ENCODE measurements at places on chromosomes 4 and X.

GRCh38 chr4:140710908-140711622 is 45.1 kb downstream of the TBC1D9 start:
- no peak for DNase-seq

GRCh38 chr4:37160653-37161052 is 83.9 kb upstream of the NWD2 start:
- DNase-seq: no peak

- DNase-seq: no peak
Measured at GRCh38 chr4:23770011-23770410, 119.8 kb downstream of the PPARGC1A start.

DNA sequence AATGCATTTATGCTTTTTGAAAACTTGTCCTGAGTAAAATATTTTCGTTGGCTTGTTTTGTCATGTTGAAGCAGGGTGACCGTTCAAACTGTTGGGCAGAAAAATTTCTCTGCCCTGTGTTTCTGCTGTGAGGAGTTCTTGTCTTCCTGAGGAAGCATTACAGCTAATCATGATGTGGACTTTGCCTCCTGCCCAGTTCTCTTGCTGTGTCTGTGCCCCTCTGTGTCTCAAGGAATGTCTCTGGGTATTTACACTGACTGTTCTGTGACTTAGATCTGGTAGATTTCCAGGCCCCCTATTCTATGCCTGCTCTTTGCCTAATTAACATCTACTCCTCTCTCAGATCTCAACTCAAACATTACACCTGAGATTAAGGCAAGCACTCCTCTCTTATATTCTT is 30.4 kb upstream of the RPL34 start:
- no peak for DNase-seq

- DNase-seq: no peak
Measured at GRCh38 chr4:175787948-175788347, 24.1 kb downstream of the GPM6A start.

DNA sequence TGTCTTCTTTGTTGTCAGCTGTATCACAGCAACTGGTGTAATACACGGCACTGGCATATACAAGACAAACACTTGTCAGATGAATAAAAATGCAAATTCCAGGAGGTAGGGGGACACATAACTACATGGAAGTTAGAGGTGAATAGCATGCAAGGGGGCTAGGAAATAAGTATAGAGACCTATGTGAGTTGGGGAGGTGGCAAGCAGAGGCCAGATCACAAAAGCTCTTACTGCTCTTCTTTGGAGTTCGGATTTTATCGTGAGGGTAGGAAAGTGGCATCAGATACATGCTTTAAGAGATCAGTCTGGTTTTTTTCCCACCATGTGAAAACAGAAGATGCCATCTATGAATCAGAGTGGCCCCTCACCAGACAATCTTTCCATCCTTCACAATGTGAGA is 2.8 kb upstream of the SRP72 start:
- no peak for DNase-seq

DNA sequence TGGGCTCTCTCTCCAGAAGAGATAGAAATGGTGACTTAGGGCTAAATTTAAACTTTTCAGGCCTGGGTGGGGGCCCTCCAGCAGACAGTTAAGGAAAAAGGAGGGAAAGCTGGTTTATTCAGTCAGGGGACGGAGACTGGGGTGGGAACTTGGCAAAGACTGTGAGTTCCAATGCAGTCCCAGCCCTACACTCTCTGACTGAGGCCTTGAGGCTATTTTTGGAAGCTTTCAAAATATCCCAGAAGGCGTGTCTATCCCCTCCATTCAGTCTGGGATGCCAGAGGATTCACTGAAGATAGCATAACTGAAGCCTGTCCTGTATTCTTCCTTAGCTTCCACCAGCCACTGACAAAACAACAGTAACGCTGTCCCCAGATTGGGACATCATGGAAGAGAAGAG is 32.1 kb upstream of the MSN start:
- DNase-seq: no peak

DNA sequence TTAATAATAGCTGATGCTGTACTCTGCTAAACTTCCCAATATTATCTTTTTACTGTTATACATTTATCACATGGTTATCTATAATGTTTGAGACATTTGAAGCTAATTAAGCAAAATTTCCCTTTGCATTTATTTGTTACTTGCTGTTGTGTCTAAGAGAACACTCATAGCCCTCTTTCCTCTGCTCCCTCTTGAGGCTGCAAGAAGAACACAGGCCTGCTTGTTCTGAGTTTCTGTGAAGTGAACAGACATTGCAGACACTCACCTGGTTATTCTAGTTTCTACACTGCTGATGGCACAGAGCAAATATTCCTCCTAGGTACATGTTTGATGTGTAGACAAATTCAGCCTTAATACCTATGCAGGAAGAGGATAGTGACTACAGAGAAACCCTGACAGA is 367.8 kb downstream of the GASK1B start:
- no peak for DNase-seq

- no peak for DNase-seq
Measured at GRCh38 chr4:165684177-165684805, 188.7 kb upstream of the TLL1 start.

DNA sequence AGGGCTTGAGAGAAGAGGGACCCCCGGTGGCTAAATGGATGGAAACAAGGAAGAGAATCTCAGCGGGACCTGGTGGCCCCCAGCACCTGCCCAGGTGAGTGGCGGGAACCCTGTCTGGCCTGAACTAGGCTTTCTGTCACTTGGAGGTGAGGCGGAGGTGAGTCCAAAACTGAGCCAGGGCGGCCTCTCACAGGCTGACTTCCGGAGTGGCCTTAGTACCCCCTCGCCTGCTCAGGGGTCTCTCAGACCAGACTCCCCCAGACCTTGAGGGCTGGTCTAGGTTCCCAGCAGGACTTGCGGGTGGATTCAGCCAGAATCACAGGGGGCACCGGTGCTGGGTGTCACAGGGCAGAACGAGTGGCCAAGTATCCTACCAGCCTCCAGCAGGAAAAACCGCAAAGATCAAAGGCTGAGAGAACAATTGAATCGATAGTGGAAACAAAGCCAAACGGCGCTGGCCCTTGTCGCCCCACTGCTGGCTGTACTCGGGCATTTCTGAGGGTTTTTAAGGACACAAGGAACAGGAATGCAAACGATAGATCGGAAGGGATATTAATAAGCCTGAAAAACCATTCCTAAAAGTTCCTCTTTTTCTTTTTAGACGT is 67.8 kb downstream of the WFS1 start:
- DNase-seq: no peak

GRCh38 chr4:25308306-25308705 is 4.3 kb upstream of the ZCCHC4 start:
- DNase-seq: no peak

DNA sequence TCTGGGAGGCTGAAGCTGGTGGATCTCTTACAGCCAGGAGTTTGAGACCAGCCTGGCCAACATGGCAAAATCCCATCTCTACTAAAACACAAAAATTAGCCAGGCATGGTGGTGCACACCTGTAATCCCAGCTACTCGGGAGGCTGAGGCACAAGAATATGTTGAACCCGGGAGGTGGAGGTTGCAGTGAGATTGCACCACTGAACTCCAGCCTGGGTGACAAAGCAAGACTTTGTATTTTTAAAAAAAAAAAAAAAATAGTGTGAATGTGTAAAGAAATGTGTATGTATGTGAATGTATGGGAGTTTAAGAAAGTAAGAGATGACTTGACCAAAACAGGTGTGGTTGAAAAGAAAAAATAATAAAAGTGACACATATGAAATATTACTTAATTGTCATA is 167.7 kb upstream of the TEX13C start:
- DNase-seq: no peak
